ENCODE measurements at places on chromosomes 3 and 15.

- no peak for DNase-seq
These were observed 39.5 kb upstream of the FMN1 start for GRCh38 chr15:33234020-33234461.

DNA sequence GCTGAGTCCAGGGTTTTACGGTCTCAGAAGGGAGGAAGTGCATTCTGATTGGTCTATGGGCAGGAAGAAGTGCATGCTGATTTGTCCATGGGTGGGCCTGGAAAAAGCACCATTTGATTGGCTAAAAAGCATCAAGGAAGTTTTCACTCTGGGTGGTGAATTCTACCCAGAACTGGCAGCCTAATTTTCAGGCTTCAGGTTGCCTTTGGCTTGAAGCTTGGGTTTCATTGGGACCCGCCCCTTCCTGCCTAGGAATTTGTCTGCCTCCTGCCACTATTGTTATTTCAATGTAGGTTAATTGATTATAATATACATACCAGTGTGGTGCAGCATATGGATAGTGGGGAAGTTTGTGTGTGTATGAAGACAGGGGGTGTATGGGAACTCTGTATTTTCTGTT, 1355.9 kb downstream of the SI start:
- DNase-seq = no peak

GRCh38 chr15:32763295-32763694, 45.5 kb downstream of the GREM1 start:
- no peak for DNase-seq

- DNase-seq = no peak
These were observed 85.9 kb upstream of the CSPG5 start for GRCh38 chr3:47664519-47664918.

GRCh38 chr15:80500021-80500420, 95.8 kb downstream of the ARNT2 start:
- no peak for DNase-seq

- DNase-seq = no peak
These were observed 10.5 kb upstream of the PIK3CB start for GRCh38 chr3:138845181-138845601.

DNA sequence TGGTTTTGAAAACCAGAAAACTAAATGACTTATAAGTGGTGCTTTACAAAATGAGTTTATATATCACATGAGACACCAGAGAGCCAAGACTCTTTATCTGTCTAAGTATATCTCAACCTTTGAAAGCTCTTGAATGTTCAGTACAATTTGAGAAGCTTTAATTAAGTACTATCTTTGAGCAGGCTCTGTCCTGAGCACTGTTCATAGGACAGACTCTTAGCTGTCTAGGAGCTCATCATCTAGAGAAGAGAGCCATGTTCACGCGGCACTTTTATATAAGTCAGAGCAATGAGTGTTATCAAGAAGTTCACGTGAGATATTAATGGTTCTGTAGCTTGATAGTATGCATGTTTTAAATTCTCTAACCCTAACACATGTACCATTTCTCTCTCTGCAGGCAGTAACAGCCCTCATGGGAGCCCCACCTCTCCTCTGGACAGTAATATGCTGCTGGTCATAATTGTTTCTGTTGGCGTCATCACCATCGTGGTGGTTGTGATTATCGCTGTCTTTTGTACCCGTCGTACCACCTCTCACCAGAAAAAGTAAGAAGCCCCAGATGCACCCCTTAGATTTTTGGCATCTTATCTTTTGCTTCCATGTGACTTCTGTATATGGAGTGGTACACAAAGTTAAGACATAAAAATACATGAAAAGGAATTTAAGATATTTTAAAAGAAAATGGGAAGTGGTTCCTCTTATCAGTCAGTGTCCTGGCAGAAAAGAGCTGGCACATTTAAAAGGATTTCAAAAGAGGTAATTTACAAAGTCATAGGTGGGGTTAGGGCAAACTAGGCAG, 86.0 kb downstream of the HCN4 start:
- no peak for DNase-seq

GRCh38 chr15:73368301-73369136, at the start of gene HCN4:
Gene HCN4, minus strand, starts transcription at chr15:73368958. Its CDS starts 688 bp downstream, at chr15:73368270.
- DNase-seq = no peak

GRCh38 chr3:122920986-122921385, 106.6 kb downstream of the SEMA5B start:
- no peak for DNase-seq

- DNase-seq = no peak
These were observed 427.9 kb upstream of the RASGRP1 start for GRCh38 chr15:38992506-38992905.

- no peak for DNase-seq
These were observed 221.0 kb downstream of the RSRC1 start for GRCh38 chr3:158330870-158331269.

- no peak for DNase-seq
These were observed 66.5 kb downstream of the MRPL46 start for GRCh38 chr15:88400591-88401250.

DNA sequence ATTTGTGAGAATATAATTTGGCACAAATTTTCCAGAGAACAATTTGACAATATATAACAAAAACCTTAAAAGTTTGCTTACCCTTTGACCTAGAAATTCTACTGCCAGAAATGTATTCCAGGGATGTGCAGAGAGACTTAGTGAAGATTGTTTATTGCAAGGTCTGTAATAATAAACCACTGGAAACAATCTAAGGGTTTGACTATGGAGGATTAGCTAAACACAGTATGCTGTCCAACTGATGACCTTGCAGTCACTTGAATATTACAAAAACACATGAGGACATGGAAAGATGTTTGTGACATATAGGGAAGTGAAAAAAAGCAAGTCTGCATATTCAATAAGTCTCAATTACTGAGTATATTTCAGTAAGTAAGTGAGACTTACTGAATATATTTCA, 48.1 kb upstream of the CDV3 start:
- no peak for DNase-seq

GRCh38 chr3:176905331-176905730, 292.0 kb downstream of the TBL1XR1 start:
- DNase-seq = no peak

- no peak for DNase-seq
These were observed 91.1 kb downstream of the VGLL4 start for GRCh38 chr3:11552289-11553264.

DNA sequence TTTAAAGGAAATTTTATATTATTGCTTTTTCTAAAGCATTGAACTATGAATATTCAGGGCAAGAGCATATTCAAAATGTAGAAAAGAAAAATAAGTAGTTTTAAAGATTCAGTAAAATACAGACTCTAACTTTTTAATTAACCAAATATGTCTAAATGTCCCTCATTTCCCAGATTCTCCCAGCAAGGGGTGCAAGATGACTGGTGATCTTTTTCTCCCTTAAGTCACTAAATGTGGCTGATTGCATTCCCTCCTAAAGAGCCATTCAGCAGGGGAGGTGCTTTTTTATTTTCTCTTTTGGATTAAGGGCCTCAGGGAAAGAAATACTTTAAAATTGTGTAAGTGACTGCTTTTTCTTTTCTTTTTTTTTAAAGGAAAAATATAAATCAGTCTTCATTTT, 406.9 kb downstream of the OXSM start:
- no peak for DNase-seq

GRCh38 chr3:16299746-16300145, 34.7 kb downstream of the OXNAD1 start:
- no peak for DNase-seq

- DNase-seq = no peak
These were observed 239.3 kb downstream of the IL5RA start for GRCh38 chr3:2870724-2871333.

DNA sequence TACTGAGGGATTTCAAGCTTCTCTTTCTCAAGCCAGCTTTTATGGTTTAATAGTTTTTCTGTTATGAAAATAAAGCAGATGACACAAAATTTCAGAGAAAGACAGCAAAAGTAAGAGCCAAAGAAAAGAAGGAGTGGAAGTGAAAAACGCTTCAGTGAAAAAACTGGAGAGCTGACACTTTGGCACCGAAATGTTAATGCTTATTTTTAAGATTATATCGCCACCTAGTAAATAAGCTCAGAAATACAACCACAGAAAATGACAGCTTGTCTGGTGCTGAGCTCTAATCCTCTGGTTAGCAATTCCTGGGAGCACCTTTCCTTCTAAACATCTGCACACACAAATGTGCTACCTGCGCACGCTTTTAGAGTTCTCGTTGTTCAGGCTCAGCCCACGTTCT, 101.6 kb downstream of the ZPLD1 start:
- no peak for DNase-seq

DNA sequence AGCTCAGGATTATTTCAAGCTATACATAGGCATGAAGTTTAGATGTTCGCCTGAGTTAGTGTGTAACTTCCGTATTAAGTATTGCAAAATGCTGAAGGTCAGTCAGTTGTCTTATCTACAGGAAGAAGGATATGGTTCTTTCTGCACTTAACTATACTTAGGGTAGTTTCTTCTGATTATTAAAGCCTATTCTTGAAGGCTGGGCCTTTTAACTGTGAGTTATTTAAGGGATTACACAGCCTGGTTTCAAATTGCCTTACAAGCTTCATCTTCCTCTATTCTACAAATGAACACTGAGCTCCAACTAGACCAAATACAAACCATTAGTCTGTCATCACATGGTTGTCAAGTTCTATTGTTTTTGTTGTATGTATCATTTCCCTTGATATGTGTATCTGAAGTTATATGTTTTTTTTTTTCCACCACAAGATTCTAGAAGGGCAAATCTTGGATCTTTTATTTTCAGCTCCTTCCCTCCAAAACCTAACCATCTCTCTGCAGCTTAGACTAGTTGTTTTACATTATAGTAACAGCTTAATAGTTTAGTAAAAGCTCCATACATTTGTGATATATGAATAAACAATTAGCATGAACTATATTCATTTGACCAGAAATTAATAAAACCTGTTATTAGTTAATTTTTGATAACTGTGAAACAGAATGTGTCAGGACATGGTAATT, 272.9 kb upstream of the KCNMB2 start:
- DNase-seq = no peak

GRCh38 chr3:187458921-187459320, 90.7 kb downstream of the RTP4 start:
- DNase-seq = no peak

DNA sequence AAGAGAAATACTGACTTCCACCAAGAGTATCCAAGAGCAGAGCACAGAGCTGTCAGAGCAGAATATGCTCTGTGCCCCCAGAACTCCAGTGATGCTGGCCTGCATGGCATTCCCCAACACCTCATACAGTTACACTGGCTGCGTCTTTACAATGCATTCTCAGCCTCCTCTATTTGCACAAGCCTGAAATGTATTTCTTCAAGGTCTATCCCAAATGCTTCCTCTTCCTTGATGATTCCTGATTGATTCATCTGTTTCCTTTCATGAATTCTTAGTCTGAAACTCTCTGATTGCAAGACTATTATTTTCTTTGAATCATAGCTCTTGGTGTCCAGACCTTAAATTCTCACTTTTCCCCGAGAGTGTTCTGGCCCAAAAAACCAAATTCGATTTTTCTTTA, 664.7 kb downstream of the MECOM start:
- no peak for DNase-seq

DNA sequence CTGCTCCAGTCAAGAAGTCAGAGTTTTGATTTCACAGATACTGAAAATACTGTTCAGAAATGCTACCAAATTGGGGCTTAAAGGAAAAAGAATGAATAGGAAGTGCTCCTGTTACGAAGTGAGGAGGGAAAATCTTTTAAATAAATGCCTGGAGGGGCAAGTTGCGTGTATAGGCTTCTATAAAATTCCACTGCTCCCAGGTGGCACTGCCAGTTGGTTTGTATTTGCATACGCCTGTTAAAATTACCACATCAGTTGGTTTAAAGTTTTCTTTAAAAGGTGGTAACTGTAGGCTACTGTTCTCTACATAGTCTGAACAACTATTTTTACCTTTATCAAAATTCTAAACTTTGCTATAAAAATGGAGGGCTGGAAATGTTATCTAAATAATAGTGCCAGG, 123.5 kb downstream of the DLG1 start:
- DNase-seq = no peak
